RKO (cell line): ENCODE measurements at places on chromosomes 16 and 17.

GRCh38 chr16:49621241-49622083, 234.4 kb downstream of the ZNF423 start:
- no peak for DNase-seq

GRCh38 chr16:88698646-88699045, 7.6 kb downstream of the RNF166 start:
- no peak for DNase-seq

- DNase-seq, result no peak
These were observed 47.1 kb downstream of the LITAF start for GRCh38 chr16:11539641-11540050.

DNA sequence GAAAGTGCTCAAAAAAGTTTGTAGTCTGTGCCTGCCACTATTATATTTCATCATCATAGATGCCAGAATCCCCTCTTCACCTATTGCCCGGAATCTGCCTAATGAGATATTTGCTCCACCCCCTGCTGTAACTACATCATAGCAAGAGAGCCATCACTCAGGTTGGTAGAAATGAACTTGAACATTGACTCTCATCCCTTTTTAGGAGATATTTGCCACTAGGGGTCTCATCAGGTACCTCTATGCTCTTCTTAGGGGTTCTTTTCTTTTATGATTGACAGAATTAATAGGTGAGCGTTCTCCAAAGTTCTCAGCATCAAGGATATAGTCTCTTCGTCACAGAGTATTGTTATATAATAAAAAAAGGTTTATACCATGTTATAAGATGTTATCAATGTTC, 20.0 kb downstream of the ANKS4B start:
- no peak for DNase-seq

DNA sequence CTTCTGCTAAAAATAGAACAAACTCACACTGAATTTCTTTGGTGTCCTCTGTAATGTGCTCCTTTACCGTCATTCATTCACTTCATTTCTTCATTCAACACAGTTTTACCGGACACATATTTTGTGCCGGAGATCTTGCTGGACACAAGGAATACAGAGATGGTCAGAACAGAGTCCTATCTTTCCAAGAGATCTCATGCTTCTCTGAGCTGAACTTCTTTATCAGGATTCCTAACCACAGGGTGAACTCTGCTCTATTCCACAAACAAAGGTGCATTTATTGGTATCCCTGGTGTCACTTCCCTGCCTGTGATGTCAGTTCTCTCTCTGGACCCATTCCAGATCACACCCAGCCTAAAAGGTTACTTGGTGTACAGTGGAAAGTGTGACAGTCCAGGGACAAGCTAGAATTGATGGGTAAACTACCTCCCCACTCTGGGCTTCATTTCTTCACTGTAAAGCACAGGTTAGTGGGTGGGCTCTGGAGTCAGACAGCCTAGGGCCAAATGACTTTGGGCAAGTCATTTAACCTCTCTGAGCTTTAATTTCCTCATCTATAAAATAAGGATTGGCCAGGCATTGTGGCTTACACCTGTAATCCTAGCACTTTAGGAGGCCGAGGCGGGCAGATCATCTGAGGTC, 4.2 kb downstream of the IFI35 start:
- DNase-seq, result no peak

DNA sequence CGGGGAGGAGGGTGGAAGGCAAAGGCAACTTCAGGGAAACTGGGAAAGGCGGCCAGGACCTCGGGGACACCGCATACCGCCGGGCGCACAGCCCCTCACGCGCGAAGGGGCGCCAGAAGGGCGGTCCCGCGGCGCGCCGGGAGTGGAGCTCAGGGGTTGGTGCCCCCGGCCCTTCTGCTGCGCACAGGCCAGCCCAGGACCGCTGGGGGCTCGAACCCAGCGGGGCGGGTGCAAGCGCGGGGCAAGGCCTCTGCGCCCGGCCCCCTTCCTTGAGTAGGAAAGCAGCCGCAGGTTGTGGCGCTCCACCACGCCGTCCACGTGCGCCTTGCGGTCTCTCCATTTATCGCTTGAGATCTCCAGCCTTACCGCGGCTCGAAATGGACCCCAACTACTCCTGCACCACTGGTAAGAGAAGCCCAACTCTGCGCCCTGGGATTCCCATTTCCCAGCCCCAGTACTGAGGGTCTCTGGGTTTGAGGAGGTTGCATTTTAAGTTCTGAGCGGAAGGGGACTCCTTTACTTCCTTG, 3.0 kb upstream of the MT1A start:
- no peak for DNase-seq

DNA sequence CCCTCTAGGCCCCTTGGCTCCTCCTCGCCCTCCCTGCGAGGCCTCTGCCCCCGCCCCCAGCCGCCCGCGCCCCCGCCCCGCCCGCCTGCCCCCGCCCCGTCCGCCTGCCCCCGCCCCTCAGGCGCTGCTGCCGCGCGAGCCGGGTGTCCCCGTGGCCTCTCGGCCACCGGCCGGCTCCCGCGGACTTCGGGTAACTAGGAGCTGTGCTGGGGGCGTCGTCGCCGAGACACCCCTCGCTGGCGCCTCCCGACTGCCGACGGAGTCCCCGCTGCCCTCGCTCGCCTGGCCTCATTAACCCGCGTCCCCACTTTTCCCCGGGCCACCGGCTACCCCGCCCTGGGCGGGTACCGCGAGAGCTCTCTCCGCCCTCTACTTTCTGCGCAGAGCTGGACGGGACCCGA, at the start of gene TLCD1:
TLCD1 (minus strand) TSS at position 8 of the 401 bp plus-strand sequence. CDS start 136 bp downstream, outside the sequence.
- DNase-seq, result peak; percentile 65

GRCh38 chr17:63361182-63361581, 84.9 kb downstream of the CYB561 start:
- DNase-seq, result no peak

DNA sequence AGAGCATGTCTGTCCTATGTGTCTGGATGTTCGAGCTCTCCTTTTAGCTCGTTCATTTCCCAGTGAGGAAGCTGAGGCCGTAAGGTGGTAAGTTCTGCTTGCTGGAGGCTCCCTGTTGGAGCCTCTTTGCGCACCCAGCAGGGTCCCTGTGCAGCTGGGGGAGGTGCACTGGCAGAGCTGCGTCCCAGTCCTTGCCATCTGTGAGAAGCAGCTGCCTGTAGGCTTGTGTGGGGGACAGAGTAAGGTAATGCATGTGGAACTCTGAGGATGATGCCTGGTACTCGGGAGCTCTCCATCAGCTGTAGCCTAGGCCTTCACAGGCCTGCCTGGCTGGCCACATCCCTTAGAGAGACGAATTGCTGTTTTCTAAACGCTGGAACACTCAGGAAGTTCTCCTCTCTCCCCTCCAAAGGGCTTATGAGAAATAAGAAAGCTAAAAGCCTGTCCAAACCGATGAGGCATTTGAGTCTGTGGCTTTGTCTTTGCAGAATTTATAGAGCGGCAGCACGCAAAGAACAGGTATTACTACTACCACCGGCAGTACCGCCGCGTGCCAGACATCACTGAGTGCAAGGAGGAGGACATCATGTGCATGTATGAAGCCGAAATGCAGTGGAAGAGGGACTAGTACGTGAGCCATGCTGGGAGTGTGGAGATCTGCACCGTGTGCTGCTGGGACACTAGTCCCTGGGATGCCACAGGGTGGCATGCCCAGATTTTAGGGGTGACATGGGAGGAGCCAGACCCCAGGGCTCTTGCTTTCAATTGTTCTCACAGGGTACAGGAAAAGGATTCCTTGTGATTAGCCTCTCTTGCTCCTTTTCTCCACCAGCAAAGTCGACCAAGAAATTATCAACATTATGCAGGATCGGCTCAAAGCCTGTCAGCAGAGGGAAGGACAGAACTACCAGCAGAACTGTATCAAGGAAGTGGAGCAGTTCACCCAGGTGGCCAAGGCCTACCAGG, 1.6 kb downstream of the NDUFB10 start:
- DNase-seq, result peak; percentile 80

DNA sequence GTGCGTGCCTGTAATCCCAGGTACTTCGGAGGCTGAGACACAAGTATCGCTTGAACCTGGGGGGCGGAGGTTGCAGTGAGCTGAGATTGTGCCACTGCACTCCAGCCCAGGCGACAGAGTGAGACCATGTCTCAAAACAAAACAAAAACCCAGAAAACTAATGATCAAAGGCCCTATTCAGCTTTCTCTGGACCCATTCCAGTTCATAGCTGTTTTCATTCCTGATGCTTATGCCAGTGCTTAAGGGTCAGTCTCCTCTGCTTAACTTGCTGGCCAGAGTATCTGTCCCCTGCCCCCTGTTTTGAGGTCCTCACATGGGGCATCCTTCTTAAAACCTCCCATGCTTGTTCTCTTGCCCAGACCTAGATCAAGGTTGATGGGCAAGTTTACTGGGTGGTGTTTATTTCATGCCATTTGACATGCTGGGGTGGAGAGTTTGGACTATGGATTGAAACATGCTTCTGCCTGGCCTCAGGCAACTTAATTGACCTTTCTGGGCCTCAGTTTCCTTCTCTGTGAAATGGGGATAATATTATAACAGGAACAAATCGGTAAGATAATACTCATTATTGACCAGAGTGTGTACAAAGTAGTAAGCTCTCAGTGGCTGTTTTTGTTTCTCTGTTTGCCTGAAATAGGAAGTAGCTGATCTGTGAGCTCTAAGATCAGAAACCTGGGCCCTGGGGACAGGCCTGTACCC, 369.8 kb downstream of the CPPED1 start:
- DNase-seq, result no peak

GRCh38 chr17:83185023-83186002, 105.9 kb downstream of the METRNL start:
- no peak for DNase-seq

DNA sequence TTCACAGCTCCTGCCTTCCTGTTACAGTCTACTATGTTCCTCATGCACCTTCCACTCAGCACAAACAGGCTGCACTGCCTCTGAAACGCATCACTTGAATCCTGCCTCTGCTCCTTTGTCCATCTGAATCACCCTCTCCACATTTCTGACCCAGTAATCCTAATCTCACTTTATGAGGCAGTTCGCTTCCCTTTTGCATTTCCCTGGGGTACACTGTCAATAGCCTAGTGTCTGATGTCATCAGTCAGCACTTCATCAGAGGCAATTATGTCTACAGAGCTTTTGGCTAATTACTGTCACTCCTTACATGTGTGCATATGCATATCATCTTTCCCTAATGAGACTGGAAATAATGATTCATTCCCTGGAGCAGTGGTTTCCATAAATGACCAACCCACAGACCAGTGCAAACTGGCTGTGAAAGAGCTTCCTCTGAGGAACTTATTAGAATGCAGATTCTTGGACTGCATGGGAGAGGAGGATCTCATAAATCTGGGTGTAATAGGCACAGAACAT, 23.6 kb downstream of the CA4 start:
- DNase-seq, result peak; percentile 60

DNA sequence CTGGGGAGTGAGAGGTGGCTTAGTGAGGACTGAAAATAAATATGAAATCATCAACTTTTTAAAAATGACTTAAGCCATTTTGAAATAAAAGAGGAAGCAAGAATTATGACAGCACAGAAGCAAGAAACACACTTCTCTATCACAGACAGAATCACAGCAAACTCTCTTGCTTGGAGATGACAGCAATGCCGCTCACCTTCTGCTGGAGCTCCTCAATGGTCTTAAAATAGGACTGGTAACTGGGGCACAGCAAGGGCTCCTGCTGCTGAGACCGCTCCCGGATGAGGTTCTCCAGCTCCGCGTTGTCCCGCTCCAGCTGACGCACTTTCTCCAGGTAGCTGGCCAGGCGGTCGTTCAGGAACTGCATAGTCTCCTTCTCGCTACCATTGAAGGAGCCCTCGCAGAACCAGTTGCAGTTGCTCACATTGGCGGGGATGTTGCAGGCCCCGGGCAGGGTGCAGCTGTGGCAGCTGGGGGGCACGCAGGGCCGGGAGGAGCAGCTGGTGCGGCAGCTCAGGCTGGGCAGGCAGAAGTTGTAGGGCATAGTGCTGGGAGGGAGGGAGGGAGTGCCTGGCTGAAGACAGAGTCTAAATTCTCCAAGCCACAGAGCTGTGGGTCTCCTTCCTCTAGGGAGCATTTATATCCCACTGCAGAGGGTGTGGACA, at the start of gene KRT31:
KRT31 (minus strand) TSS at position 613 of the 665 bp plus-strand sequence; CDS start at position 544, 69 bp downstream.
- no peak for DNase-seq

DNA sequence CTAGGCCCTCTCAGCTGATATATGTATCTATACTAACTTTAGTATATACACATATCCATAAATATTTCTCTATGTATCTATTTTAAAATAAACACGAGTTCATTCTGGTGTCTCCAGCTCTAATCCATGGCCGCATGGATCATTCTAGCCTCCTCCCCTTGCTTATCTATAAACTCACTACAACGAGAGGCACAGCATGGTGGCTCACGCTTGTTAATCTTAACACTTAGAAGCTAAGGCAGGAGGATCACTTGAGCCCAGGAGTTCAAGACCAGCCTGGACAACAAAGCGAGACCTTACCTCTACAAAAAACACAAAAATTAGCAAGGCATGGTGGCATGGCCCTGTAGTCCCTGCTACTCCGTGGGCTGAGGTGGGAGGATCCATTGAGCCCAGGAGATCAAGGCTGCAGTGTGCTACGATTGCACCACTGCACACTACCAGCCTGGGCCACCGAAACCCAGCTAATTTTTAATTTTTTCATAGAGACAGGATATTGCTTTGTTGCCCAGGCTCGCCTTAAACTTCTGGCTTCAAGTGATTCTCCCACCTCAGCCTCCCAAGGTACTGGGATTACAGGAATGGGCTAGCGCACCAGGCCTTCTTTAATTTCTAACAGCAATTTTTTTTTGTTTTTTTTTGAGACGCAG, 3.9 kb upstream of the ZNF207 start:
- no peak for DNase-seq

DNA sequence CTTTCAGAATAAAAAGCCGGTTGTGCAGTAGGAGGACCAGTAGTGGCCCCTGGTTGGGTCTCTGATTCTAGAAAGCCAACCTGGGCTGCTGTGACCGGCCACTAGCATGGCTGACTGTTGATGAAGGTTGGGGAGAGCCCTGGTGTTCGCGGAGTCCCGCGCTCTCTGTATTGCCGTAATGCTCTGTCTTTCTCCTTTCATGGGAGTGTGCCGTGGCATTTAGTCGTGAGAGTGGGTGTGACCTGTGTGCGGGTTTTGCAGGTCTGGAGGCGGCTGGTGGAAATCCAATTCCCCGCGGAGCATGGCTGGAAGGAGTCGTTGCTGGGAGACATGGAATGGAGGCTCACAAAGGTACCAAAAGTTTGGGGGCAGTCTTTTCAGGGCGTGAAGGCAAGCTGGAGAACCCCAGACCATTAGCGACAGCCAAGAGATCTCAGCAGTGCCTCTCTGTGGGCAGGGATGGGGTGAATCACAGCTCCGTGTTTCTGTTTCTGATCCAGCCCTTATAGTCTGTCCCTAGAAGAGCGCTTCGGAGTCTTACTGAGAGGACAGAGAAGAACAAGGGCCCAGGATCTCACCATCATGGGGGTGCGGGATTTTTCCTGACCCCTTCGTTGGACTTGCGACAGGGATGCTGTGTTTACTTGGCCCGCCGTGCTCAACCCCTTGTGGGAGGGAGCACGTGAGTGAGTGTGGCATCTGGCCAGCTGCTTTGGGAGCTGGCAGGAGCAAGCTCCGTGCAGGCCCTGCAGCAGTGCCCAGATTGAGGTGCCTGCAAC, 56.5 kb downstream of the RNF213 start:
- DNase-seq, result no peak

- no peak for DNase-seq
These were observed 218.1 kb upstream of the FOXF1 start for GRCh38 chr16:86292171-86292775.
